ENCODE measurements at places on chromosomes 6 and 20.

- DNase-seq: no peak
These were observed 77.2 kb downstream of the CDC5L start for GRCh38 chr6:44464527-44465310.

- DNase-seq: no peak
These were observed at the start of gene DDR1 for GRCh38 chr6:30883685-30884520. DDR1 (plus strand) TSS chr6:30884519; CDS start chr6:30888730, 4,211 bp downstream.

GRCh38 chr6:144156338-144156737, 6.0 kb downstream of the STX11 start:
- DNase-seq: no peak

GRCh38 chr6:168033791-168034190, 36.3 kb downstream of the KIF25 start:
- no peak for DNase-seq

GRCh38 chr6:13695252-13695651, 16.4 kb downstream of the RANBP9 start:
- no peak for DNase-seq

DNA sequence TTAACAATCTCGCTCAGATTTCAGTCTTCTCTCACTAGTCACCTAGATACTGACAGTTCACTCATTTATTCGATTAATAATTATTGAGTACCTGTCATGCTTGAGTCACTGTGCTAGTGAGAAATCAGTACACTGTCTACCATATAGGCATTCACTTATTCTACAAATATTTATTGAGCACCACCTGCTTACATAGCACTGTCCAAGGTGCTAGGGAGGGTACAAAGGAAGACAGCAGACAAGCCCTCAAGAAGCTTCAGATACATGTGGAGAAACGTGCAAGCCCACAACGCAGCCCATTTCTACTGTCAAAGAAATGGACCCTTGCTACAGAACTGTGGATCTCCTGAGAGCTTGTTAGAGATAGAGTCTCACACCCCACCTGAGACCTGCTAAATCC, 85.1 kb upstream of the SNAP25 start:
- no peak for DNase-seq

- no peak for DNase-seq
These were observed 104.2 kb upstream of the CNKSR3 start for GRCh38 chr6:154614641-154615040.

DNA sequence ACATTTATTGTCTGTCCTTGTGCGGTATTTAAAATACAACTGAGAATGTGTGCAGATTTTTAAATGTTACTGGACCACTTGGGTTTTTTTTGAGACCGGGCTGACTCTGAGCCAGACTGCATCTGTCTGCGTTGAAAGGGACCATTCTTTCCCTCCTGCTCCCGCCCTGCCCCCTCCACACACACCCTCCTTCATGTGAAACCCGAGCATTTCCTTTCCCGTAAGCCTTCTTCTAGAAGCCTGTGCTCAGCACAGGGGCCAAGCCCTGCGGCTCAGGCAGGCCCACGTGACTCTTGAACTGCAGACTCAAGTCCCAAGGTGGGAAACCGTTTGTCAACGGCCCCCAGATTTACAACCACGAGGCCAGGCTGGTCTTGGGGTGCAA, 82.7 kb upstream of the FOXC1 start:
- DNase-seq: no peak

DNA sequence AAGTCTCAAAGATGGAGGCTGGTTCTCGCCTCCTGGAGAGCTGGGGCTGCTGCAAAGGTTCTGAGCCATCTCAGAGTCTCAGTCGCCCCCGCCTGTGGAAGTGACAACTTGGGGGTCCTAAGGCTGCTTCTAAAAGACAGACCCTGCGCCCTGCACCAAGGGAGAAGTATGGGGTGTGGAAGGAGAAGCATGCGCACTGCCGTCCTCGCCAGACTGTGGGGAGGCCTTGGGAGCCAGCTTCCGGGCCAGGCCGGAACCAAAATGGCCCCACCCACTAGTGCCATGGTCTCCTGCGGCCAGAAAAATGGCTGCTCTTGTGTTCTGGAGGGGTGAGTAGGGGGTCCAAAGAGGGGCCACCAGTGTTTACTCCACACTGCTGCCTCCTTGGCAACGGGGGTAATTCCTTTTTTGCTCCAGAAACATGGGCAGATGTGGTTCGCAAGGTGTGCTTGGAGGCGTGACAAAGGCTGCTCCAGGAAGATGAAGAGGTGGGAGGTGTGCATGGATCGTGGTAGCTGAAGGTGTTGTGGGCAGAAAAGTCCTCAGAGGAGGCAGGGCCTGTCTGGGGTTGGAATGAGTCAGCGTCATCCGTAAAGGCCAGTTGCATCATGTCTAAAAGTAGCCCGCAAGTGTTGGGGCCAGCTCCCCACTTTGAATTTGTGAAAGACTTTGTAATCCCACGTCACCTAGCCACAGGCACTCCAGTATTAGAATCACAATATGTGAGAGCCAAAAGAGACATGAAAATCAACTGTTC, 329.8 kb upstream of the SOX4 start:
- no peak for DNase-seq

GRCh38 chr20:35663516-35664465, 909 bp downstream of the CPNE1 start:
- peak; percentile 19 for DNase-seq
